ENCODE measurements at places on chromosomes 6 and 20.

DNA sequence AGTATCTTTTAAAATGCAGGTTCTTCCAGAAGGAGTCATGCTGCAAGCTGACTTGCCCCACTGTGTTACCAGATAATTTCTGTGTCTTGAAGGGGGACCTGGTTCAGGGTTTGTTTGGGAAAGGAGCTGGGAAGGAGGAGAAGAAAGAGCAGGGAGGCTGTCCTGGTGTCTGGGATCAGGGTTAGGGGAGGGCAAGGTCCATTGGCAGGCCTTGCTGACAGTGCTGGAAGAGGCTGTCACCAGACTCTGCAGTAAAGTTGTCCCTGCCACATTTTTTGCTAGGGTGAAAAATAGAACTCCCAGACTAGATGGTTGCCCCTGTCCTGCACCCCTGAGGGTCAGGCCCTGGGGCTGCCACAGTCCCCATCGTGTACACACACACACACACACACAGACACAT lies 14.9 kb downstream of the GLP1R start:
- no peak for DNase-seq

DNA sequence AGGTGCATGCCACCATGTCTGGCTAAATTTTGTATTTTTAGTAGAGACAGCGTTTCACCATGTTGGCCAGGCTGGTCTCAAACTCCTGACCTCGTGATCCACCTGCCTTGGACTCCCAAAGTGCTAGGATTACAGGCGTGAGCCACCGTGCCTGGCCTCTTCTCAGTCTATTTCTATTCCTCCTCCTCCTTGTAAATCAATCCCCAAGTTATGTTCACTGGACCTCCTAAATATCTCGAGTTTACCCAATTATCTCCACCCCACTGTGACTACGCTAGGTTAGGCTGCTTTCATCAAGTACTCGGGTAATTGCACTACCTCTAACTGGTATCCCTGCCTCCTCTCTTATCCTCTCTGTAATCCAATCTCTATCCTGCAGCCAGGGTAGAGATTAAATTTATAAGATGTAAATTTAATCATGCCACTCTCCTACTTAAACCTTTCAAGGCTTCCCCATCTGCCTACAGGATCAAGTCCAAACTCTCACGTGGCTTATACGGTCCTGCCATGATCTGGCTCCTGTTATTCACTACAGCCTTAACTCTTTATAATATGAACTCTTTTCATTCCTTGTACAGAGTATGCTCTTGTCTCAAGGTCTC lies 837 bp upstream of the MAD2L1BP start:
- no peak for DNase-seq

DNA sequence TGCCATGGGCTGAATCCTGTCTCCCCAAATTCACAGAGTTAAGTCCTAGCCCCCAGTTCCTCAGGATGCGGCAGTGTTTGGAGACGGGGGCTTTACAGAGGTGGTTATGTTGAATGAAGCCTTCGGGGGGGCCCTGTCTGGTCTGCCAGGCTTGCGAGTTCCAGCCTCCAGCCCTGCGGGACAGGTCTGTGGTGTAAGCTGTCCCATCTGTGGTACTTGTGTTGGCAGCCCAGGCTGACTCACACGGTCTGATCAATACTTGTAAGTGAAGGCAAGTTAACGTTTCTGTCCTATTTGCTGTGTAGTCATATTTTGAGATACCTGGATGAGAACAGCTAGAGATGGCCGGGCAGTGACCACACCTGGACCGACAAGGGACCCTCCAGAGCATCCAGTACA lies 51.8 kb upstream of the GPR31 start:
- DNase-seq: no peak

GRCh38 chr6:40916845-40917244 lies 122.2 kb downstream of the UNC5CL start:
- DNase-seq: no peak

DNA sequence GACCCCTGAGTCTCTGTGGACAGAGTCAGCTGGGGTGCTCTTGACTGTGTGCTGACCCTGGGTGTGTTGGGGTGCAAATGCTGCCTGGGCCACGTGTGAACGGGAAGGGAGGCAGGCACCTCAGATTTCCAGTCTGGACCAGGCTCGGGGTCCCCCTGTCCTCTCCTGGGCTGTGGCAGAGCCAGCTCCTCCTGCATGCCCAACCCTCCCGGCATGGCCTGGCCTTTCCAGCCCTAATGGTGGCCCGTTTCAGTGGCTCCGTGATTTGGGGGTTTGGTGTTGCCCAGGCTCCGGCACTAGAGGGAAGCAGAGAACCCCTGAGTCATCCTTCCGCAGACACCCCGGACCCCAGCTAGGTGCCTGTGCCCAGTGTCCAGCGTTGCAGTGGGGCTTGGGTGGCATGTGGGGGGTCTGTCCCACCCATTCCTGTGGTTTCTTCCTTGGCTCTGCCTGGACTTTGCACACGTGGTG lies 9.1 kb downstream of the RBM38 start:
- DNase-seq: no peak

- peak; percentile 43 for DNase-seq
Measured at GRCh38 chr20:58722877-58723627, 30.5 kb downstream of the NPEPL1 start.

DNA sequence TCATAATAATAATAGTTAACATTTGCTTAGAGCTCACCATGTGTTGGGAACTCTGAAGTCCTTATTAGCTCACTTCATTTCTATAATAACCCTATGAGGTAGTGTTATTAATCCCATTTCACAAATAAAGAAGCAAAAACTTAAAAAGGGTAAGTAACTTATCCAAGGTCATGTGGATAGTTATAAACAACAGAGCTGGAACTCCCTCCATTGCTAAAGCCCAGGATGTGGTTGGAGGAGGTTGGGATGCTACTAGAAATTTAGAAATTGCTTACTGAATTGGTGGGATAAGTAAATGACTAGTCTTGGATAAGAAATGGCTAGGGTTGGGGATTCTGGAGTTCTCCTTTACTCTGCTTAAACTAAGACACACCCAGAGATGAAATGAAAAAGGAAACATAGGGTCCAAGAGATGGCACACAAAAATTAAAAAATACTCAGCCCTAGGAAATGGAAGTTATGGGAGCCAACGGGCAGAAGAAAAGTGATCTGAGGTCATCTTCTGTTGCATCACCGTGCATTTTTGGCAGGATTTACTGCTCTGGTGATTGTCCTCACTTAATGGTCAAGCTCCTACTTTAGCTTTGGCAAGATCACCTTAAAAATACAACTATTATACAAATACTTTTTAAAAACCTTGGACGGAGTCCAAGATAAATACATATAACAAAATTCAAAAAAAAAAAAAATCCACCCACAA lies 7.7 kb upstream of the CLIC5 start:
- DNase-seq: no peak
